ENCODE measurements at places on chromosomes 7 and 10.

DNA sequence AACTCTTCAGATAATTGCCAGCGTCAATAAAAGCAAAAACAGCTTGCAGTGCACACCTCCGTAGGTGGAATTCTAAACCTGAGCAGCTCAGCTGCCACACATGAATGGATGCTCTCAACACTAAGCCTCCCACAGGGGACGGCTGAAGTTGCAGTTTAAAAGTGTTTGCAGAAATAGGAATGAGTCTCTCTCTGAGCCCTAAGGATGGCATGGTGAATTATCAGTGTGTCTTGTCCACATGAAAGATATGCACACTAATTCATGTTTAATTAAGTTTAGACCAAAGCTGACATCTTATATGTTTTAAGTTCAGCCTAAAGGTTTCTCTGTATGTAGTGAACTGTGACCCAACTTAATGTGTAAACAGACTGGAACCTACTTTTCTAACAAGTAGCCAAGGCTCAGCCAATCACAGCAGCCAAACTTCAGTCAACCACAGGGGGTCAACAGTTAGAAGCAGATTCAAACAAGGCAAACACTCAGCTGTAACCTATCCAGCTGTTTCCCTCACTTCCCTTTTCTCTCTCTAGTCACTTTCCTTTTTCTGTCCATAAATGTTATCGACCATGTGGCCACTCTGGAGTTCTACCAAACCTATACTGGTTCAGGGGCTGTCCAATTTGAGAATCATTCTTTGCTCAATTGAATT is 38.1 kb downstream of the CTTNBP2 start:
- ATAC-seq = no peak

- ATAC-seq = peak; percentile 54
Measured at GRCh38 chr10:132185601-132186487, 904 bp upstream of the DPYSL4 start.

- no peak for ATAC-seq
Measured at GRCh38 chr10:130171196-130171595, 35.0 kb downstream of the GLRX3 start.

GRCh38 chr7:116100626-116101025 is 70.1 kb upstream of the TFEC start:
- no peak for ATAC-seq

- no peak for ATAC-seq
Measured at GRCh38 chr10:86017841-86018734, 348.5 kb downstream of the GRID1 start.

GRCh38 chr10:45418849-45419675 is 45.0 kb downstream of the ALOX5 start:
- ATAC-seq = peak; percentile 95

GRCh38 chr10:49649294-49649693 is 30.2 kb upstream of the C10orf53 start:
- no peak for ATAC-seq

DNA sequence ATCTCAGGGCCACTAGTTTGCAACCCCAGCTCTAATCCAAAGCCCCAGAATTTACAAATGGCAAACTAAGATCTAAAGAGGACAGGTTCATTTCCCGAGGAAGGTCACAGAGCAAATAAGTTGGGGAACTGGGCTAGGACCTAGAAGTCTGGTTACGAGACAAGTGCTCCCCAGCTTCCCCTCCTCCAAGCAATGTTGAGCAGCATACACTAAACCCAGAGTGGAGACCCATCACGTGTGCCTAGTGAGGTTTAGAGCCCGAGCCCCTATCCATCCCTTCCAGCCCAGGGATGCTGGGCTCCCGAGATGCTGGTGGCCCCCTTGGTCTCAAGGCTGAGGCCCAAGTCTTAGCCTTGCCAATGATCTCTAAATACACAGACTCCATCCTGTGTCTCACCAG is 209.5 kb upstream of the ZMIZ1 start:
- ATAC-seq = no peak

- ATAC-seq = no peak
Measured at GRCh38 chr10:23376229-23376655, 31.6 kb upstream of the C10orf67 start.

DNA sequence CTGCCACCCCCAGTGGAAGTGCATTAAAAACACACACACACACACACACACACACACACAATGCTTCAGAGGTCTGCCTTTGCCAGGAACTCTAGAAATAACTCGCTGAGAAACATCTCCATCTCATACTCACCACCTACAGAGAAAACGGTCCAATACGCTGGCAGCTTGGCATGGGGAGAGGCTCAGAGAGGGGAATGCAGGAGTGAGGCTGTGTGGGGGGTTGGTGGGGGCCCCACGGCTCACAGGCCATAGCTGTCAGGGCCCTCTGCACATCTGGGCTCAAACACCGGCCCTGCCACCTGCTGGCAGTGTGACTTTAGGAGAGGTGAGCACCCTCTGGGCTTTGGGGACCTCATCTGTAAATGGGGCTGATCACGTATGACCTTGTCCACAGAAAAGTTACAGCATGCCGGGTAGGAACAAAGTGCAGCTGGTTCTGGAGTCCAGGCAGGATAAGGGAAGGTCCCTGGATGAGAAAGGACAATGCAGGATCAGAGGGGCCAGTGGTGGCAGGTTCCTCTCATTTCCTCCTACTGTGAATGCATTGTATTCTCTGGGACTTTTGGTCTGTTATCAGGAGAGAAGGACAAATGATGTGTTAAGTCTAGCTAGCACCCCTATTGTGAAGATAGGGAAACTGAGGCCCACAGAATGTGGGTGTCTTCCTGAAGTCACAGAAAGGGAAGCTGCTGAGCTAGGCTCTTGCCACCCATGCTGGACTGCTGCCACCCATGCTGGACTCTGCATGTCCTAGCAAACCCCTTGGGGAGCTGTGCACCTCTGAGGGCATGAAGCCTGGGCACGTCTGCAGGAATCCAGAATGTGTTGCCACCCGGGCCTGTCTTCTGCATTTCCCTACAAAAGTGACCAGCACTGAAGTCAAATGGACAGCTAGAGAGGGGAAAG is 404.6 kb downstream of the RPS24 start:
- ATAC-seq = no peak

DNA sequence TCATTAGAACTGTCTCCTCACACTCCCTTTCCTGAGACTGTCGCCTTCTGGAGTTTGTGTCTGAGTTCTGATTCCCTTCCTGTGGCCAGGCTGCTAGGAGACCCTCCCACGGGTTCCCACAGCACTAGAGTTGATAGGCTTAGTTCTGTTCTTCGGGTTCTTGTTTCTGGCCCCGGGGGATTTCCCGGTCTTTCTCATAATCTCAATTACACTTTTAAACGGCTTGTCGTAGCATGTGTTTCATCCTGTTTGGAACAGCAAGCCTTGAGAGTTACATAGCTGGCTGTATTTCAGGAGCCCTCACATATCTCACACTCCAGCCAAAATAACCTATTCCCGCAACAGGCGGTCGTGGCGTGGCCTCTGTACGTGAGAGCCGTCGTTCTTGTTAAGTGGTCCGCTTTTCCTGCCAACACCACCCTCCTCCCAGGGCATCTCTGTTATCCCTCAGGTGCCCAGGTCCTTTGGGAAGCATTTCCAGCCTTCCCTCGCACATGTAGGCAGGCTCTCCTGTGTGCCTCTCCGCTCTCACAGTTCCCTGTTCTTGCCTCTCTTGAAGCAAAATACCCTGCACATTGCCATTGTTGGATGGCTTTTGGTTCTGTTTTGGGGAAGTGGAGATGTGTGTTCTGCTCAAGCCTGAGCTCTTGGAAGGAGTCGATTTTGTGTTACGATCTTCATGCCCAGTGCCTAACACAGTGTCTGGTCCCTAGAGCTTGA is 46.0 kb downstream of the CDC123 start:
- no peak for ATAC-seq

DNA sequence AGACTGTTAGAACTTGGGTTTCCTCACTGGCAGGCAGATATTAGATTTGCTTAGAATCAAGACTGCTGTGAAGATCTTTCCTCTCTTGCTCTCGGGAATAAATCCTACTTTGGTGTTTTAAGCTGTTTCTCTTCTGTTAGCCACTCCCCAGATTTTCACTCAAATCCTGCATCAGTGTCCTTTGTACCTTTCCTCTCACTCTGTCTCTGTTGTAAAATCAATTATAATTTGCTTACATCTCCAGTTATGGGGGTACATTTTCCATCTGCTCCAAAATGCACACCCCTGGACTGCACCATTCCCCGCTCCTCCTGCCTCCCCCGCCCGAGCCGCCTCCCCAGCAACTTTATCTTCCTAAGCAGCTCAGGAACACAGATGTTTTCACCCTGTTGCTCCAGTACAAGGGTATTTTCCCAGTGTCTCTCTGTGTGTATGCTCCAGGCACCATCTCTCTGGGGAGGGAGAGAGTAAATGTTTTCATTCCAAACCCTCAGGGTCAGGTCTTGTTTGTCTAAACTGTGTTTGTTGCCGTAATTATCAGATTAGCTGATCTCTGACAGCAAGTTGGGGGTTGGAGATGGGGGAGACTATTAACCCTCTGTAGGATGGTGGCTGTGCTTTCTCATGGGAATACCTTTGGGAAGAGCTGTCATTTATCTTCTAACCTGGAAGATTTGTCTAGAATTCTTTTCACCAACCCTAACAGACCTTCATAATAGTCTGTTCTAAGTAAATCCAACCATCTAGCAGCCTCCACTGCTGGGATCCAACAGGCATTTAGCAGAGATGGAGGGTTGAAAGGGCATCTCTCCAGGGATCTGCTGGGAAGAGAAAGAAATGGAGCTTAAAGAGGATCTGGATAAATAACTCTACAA is 20.4 kb upstream of the GOT1 start:
- ATAC-seq = no peak

DNA sequence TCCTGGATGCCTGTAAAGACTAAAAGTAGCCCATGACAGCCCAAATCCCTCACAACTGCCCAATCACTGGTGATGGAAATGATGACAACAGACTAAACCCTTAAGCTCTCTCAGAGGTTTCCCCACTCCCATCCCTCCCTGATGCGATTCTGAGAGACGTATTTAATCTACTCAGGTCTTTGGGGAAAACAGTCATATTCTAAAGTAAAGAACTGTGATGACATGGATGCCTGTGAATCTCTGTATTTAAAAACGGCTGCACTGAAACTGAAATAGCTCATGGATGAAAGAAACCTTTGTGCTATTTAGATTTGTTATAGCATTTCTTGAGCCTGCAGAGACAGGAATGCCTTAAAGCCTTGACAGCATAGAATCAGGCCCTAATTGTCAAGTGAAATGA is 28.5 kb downstream of the VPS41 start:
- ATAC-seq = no peak

DNA sequence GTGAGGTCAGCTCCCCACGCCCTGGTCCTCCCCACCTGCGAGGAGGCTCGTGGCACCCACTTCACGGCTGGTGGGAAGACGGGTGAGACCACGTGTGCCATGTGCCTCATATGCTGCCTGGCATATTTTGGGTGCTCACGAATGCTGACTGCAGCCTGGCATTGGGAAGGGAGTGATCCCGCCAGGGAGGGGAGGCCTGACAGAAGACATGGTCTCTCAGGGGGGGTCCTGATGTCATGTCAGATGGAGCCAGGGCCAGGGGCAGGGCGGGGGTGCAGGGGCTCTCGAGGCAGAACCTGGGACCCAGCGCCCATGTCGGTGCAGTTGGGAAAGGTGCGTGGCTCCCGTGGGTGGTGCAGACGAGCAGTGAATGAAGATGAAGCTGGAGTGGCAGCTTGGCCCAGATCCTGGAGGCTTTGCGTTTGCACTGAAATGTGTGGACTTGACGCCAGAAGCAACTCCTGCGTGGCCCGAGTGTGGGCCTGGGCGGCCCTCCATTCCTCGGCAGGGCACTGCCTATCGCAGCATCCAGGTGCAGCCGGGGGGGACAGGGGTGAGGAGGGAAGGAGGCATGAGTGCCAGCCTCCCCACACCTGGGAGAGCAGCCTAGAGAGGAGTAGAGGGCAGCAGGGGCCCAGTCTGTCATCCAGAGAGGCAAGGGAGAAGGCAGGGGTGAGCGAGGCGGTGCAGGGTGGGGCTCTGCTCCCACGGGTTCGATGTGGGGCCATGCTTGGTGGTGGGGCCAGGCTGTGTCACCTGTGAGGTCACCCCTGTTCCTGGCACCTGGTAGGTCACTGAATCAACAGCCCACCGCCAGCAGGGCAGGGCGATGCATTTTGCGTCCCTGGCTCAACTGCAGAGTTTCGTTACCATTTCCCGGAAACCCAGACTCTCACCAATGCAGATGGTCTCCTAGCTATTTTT is 385.6 kb downstream of the DNAJB6 start:
- no peak for ATAC-seq

DNA sequence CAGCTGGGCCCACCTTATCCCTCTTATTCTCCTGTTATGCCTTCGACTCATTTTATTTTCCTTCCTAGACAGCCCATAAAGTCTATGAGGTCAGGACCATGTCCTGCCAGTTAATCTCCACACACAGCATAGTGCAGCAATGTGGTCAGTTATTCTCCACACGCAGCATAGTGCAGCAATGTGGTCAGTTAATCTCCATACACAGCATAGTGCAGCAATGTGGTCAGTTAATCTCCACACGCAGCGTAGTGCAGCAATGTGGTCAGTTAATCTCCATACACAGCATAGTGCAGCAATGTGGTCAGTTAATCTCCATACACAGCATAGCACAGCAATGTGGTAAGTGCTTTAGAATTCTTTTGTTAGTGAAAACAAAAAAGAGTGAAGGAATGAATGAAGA is 77.8 kb downstream of the TEX36 start:
- ATAC-seq = no peak

DNA sequence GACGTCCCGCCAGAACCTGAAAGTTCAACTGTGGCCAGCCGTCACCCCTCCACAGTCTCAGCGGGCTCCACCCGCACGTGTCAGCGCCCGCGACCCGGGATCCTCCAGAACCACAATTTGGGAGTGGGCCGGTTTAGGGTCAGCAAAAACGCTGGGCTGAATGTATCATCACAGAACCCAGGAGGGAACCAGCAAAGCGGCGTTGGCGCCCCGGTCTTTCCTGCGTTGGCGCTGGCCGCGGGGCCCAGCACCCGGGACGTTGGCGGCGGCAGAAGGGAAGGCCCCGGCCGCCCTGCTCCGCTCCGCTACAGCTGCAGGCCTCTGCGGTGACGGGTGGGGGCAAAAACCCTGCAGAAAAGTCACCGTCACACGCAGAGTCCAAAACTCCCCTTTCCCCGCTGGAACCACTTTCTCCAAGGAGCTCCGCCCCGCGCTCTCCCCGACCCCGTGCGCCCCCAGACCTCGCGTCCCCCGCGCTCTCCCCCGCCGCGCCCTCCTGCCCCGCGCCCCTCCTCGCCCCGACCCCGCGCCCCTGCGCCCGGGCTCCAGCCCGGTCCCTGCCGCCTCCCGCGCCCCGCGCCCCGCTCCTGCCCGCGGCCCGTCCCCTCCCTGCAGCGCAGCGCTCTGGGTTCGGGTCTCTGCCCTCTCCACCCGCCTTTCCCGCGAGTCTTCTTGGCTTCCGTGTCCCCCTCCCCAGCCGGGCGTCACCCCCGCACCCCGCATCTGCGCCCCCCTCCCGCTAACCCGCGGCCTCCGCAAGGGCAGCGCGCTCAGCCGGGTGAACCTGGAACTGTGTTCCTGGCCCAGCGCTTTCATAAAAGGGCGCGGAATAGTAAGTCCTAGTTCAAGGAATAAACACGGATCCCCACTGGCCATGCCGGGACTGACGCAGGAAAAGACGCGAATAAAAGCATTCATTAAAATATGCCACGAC is 24.0 kb upstream of the RNF32 start:
- peak; percentile 38 for ATAC-seq

DNA sequence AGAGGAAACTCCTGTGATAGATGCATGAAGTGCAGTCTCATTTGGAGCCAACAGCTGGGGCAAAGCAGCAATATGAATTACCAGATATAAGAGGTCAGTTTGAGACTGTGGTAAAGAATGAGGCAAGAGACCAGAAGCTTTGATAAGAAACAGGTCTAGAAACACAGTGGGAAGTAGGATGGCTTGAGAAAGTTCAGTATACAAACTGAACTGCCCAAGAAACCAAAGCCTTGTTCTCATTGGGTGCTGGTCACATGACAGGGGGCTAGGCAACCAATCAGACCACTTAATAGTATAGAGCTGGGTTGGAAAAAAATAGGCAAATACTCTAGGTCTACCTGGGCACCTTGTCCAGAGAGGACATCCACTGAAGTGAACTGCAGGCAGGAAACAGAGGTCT is 46.2 kb upstream of the PLCE1 start:
- no peak for ATAC-seq

Data from motor neuron (in vitro differentiated cells).